ENCODE measurements at places on chromosomes 2 and 18. TPM values are rescaled to one million over a fixed set of nuclear protein-coding genes. Genes with fewer than 3 reads are reported as not detected.

DNA sequence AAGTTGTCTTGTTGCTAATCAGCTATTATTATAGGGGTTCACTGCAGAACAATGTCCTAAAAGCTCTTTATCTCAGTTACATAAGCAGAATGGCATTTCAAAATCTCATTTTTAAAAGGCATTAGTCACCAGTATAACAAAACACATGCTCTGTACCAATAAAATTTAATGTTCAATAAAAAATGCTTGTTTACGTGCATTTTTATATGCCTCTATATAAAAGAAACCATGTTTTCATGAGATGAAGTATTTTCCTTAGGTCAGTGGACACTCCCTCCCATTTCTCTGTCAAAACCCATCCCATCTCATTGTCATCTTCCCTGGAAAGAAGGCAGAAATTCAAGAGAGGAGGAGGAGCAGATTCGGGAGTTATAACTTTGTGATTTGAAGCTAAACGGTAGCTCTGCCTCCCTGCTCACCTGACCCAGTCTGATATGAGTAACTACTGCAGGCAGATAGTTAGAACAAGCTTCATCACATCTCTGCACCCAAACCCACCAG, 231.9 kb upstream of the SIX2 start:
- no peak for DNase-seq

DNA sequence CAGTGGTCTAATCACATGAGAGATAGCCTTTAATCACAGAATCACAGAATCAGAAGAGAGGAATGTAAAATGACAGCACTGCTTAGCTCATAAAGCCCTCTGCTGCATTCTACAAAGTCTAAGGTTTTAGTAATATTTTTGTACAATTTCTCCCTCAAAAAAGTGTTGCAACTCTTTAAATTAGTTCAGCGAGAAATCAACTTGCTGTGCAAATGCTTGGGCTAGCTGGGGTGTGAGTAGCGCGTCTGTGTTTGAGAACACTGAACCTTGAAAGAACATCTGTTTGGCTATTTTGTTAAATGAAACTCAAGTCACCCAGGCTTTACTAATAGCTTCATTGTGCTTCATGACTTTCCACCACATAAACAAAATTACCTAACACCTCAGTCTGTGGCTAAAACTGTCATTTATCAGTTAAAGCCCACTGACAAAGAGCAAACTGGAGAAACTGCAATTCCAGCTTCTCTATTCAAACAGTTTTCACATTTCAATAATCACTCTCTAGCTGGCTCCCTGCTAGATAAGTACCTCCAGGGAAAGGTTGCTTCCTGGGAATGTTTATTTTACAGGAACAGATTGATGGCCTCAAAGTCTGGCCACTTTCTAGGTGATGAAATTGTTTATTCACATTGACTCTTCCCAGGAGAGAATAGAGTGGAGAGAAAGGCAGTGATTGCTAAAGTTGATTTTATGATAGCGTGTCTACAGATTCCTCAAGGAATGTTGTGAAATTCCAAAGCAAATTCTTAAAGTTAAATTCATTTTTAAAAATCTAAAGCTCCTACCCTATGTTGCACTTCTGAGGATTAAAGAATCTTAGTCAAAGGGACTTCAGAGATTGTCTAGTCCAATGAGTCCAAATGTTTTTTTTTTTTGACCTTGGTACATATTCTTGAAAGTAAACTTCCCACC, 36.0 kb upstream of the STAT1 start:
- DNase-seq = no peak

GRCh38 chr2:147603876-147604275, 241.0 kb upstream of the ACVR2A start:
- DNase-seq = no peak

GRCh38 chr2:173086518-173087213, 11.0 kb downstream of the MAP3K20 start:
- no peak for DNase-seq

DNA sequence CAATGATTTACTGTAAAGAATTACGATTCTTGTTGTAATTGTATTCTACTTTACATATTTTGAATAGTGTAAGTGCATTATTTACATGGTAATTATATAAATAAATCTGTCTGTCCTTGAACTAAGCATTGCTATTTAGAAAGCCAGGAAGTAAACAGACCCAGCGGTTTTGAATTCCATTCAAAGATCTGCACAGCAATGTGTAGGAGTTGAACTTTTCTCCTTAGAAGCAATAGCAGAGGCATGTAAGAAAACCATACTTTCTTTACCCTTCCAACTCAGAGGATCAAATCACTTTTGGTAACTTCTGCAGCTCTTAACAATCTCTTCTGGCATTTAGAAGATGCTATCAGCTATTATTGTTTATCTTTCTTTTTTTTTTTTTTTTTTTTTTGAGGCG, 109.2 kb upstream of the VRK2 start:
- no peak for DNase-seq

- DNase-seq = no peak
These were observed 229.9 kb upstream of the CRIM1 start for GRCh38 chr2:36125702-36126101.

SLC9A2 gene
- not detected for total RNA-seq

All from B cell (primary cell).